ENCODE measurements at places on chromosomes 11 and 22.

- DNase-seq: no peak
Observed at GRCh38 chr11:19827399-19828135, 114.9 kb downstream of the NAV2 start.

DNA sequence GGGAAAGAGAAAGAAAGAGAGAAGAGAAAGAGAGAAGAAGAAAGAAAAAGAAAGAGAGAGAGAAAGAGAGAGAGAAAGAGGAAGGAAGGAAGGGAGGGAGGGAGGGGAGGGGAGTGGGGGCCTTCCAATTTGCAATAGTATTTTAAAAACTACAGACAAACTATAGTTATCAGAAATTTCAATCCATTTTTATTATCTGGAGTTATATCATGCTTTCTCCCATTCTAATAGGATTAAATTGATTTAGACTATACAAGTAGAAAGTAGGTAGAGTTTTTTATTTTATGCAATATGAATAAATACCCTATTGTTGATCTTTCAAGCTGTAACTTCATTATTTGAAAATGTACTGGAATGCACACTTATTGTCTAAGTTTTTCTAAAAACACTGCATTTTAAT, 70.2 kb upstream of the CEP126 start:
- no peak for DNase-seq

GRCh38 chr11:14764179-14764578, 120.6 kb downstream of the PDE3B start:
- DNase-seq: no peak

- DNase-seq: no peak
Observed at GRCh38 chr22:22318723-22319465, 74.3 kb downstream of the VPREB1 start.

DNA sequence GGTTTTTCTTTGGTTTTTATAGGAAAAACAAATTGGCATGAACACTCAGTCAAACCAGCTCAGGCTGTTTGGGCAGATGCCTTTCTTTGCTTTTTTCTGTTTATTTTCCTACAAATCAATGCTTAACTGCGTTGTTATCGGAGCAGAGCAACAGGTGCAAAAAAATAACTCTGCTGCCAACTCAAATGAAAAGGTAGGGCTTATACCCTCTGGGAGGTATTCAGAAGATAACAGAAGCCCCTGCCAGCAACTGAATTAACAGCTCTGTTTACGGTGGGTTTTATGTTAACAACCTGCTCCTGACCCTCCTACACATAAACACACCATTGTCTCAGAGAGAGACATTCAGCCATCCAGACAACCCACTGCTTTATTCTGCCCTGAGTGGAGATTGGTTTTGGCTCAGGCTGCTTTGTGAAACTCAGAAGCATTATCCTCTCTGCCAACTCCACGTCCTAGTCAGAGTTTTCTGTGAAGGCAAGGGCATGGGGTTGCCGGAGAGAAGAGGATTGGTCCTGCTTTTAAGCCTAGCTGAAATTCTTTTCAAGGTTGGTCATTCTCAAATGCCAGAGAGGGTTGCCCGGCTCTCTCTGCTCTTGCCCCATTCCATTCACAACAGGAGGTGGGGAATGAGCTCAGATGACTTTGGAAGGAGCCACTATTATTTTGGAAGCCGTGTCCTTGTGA, 11.4 kb downstream of the EHF start:
- DNase-seq: no peak

- no peak for DNase-seq
Observed at GRCh38 chr11:96390488-96390792, 627 bp downstream of the JRKL start.

GRCh38 chr11:76269661-76270261, 63.5 kb upstream of the WNT11 start:
- no peak for DNase-seq

- DNase-seq: no peak
Observed at GRCh38 chr11:119952441-119952840, 185.5 kb downstream of the TRIM29 start.

DNA sequence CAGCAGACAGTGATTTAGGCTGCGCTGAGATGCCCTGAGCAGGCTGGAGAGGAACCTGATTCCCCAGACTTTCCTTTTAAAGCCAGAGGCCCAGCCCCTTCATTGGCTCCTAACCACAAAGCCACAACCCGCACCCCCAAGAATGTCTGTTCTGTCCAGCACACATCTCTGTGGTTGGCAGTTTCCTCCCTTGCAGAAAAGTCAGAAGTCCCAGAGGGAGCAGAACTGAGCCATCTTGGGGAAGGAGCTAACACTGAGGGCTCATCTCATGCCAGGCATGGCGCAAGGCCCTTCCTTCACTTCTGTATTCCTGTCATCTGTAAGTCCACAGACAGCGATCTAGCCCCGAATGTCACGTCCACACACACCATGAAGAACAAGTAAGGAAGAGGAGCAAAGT, 97.1 kb upstream of the SYT13 start:
- DNase-seq: no peak

DNA sequence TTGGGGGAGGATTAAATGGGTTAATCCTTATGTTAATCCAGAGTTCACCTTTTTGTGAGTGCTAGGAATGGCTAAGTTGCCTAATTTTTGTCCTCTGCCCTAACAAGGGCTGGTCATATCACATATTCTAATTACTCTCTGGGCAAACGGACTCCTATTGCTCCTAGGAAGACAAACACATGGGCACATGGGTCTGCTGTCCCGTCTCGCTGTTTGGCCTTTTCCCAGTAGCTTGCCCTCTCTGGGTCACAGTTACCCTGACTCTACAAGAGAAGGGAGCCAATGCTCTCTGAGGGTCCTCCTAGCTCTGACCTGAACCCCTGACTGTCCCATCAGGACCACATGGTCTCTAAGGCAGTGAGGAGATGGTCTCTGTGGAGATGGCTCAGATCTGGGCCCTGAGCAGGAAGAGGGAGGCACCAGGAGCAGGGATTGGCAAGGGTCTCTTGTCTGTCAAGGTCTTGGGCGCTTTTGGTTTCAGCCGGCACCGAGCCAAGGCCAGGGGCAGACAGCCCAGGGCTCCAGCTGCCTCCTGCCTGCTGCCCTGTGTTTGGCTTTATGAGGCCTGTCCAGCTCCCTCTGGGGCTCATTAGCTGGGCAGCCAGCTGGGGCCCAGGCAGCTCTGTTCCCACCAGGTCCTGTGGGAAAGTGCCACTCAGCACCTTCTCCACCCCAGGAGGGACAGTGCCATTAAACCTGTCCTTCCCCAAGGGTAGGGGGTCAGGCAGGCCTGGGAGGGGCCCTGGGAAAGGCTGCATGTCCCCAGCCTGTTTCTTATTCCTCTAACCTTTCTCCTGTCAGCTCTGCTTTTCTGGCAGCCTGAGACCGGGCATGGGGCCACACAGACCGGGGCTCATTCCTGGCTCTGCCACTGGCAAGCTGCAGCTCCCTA, 559.9 kb downstream of the MN1 start:
- DNase-seq: no peak

- no peak for DNase-seq
Observed at GRCh38 chr22:42686756-42687491, 33.7 kb downstream of the A4GALT start.

- no peak for DNase-seq
Observed at GRCh38 chr22:37440875-37441274, 13.6 kb upstream of the ELFN2 start.

DNA sequence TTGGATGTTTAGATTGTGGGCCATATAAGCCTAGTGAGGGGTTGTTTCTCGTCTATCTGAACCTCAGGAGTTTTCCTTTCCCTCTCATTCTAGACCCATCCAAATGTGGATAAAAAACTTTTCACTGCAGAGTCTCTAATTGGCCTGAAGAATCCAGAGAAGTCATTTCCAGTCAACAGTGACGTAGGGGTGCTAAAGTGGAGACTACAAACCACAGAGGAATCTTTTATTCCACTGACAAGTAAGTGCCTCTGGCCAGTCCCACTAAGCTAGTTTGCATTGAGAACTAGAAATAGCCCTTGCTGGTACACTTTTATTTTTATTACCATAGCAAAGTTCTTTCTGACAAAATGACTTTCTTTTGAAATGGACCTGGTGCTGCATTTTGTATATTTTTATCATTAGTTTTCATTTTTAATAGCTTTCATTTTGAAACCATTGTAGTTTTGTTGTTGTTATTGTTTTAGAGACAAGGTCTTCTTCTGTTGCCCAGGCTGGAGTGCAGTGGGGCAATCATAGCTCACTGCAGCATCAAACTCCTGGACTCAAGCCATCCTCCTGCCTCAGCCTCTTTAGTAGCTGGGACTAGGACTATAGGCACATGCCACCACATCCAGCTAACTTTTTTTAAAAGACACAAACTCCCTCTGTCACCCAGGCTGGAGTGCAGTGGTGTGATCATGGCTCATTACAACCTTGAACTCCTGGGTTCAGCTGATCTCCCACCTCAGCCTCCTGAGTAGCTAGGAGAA, 14.6 kb upstream of the PHLDB1 start:
- DNase-seq: no peak

DNA sequence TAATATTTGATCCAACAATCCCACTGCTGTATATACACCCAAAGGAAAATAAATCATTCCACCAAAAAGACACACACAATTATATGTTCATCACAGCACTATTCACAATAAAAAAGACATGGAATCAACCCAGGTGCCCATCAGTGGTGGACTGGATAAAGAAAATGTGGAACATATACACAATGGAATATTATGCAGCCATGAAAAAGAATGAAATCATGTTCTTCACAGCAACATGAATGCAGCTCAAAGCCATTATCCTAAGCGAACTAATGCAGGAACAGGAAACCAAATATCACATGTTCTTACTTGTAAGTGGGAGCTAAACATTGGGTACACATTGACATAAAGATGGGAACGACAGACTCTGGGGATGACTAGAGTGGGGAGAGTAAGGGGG, 1.1 kb upstream of the OR2D3 start:
- no peak for DNase-seq

DNA sequence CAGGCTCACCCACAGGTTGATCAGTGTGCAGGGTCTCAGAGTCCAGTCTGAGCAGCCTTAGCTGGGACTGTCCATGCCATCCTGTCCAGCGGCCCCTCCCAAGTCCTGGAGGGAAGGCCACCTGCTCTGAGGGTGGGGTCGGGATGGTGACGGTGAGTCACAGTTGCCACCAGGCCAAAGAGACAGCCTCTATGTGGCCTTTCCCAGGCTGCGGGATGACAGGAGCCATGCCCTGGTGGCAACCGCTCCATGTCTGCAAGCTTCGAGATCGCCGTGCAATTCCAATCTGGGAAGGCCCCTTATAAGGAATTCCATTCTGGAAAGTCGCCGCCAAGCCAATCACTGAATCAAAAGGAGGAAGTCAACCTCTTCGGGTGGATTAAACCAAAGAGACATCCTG, 47.5 kb downstream of the RTL6 start:
- no peak for DNase-seq

DNA sequence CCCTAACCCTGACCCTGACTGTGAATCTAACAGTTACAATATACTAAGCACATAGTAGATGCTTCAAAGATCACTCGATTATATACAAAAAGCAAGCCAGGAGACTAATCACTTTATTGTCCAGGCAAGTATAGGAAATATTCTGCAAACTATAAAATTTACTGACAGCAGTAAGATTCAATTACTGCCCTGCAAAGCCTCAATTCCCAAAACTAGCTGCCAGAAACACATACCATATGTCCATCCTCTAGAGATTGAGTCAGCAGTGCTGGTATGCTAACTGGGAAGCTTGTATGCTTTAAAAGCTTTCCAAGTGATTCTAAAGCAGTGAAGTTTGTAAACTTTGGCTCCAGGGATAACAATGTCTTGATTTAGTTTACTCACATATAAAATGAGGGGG, 26.1 kb downstream of the CSTF3 start:
- DNase-seq: peak; percentile 12

DNA sequence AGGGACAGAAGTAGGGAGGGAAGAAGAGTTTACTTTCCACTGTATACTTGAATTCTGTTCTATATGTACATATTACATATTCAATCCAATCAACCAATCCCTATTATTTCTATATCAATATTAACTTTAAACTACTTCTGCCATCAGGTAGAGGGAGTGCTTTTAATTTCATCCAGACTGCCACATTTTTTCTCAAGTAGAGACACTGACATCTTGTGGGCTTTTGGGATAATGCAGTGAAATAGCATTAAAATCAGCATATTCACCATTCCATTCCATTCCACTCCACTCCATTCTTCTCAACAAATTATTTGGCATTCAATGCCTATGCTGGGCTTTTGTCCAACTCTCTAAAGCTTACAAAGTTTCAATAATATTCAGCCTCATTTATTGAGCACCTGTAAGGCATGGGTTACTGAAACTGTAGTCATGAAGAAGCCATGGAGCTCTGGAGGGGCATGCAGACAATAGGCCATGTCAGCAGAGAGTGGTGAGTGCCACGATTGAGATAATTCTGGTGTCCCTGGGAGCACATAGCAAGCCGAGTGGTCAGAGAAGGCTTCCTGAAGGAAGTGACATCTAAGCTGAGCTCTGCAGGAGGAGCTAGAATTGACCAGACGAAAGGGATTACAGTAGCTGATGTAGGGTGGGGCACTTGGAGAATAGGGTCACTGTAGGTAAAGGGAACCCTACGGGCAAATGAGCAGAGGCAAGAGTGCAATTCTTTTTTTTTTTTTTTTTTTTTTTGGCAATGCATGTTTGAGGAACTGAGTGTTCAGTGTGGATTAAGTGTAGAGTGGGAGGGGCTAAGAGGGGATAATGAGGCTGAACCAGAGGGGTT, 12.8 kb upstream of the CLPB start:
- no peak for DNase-seq

- DNase-seq: no peak
Observed at GRCh38 chr22:37374571-37374970, 52.7 kb downstream of the ELFN2 start.

DNA sequence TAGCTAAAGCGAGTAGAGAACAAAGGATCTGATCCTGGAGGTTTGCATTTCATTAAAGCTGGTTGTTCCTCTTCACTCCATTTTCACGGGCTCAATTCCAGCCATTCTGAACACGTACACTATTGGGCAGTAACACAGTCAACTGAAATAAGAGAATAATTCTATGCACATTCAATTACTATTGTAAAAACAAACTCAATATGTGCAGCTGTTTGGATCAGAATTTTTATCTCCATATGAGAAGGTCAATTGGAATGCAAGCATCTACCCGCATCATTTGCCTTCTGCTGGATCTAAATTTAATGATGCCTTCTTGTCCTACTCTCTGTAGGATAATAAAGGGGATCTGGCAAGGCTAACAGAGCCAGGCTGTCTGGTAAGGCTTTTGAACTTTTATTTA, 562.8 kb upstream of the CCDC179 start:
- DNase-seq: no peak

Measured in smooth muscle cell of the brain vasculature (primary cell).